ENCODE measurements at places on chromosomes 13 and 19. TPM values are rescaled to one million over a fixed set of nuclear protein-coding genes. Genes with fewer than 3 reads are reported as not detected.

- H3K36me3 ChIP-seq = peaks cover 8% of the 10 kb centered on the region
- no peak overlapping the region for H3K4me3 ChIP-seq
- no peaks in the 10 kb centered on the region for H3K27me3 ChIP-seq
- peak overlapping the region; percentile 4 for H3K27ac ChIP-seq
- DNase-seq = peak; percentile 71
- H3K4me1 ChIP-seq = peaks cover 21% of the 10 kb centered on the region
These were observed 13.7 kb downstream of the PVR start for GRCh38 chr19:44657211-44657921.

DNA sequence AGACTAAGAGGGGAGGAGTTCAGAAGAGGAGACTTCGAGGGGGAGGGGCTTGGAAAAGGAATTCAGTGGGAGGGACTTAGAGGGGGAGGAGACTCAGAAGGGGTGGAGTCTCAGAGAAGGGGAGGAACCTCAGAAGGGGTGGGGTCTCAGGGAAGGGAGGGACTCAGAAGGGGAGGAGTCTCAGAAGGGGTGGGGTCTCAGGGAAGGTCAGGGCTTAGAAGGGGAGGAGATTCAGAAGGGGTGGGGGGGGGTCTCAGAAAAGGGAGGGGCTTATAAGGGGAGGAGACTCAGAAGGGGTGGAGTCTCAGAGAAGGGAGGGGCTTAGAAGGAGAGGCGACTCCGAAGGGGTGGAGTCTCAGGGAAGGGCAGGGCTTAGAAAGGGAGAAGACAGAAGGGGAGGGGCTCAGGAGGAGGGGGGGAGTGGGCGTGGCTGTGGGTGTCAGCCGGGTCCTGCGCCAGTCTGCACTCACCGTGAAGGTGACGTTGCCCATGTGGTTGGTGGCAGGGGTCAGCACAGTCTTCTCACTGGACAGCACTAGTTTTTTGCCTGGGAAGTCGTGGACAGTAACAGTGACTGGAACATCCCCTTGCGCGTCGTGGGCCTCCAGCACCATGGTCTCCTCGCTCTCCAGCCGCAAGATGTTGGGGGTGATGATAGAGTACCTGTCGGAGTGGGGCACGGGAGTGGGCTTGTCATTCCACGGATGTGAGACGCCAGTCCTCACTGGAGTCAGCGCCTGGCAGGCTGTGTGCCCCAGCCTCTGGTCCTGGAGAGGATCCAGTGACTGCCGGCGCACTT lies 1.5 kb downstream of the C3 start:
- H3K27me3 ChIP-seq = peaks cover 5% of the 10 kb centered on the region
- no peak overlapping the region for H3K4me3 ChIP-seq
- peaks cover 5% of the 10 kb centered on the region for H3K4me1 ChIP-seq
- H3K36me3 ChIP-seq = no peaks in the 10 kb centered on the region
- no peak overlapping the region for H3K27ac ChIP-seq

DNA sequence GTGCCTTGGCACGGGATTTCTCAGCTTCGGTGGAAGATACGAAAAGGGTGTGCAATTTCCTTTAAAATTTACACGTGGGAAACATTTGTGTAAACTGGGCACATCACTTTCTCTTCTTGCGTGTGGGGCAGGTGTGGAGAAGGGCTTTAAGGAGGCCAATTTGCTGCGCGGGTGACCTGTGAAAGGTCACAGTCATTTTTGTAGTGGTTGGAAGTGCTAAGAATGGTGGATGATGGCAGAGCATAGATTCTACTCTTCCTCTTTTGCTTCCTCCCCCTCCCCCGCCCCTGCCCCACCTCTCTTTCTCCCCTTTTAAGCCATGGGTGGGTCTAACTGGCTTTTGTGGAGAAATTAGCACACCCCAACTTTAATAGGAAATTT lies 7.2 kb downstream of the SLITRK5 start:
- H3K4me1 ChIP-seq = peaks cover 27% of the 10 kb centered on the region
- H3K27ac ChIP-seq = no peak overlapping the region
- no peaks in the 10 kb centered on the region for H3K36me3 ChIP-seq
- H3K4me3 ChIP-seq = peak overlapping the region; percentile 53

DNA sequence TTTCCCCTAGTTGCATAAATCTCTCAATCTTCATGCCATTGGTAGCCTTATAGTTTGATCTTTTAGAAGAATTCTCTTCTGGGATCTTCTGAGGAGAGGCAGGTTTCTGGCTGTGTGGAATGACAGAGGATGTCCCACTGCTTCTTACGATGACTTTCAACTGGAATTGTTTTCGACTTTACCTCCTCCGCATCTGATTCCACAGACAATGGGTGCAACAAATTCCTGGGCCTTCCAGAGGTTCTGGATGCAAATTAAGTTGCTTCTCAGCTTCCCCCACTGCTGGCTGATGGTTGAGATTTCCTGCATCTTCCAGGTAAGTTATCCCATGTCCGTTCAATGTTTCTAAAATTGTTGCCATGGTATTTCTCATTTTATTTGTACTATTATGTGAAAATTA lies 142.3 kb upstream of the TSC22D1 start:
- no peaks in the 10 kb centered on the region for H3K27me3 ChIP-seq
- H3K4me3 ChIP-seq = no peak overlapping the region
- H3K36me3 ChIP-seq = no peaks in the 10 kb centered on the region
- no peak overlapping the region for H3K27ac ChIP-seq
- DNase-seq = no peak

DNA sequence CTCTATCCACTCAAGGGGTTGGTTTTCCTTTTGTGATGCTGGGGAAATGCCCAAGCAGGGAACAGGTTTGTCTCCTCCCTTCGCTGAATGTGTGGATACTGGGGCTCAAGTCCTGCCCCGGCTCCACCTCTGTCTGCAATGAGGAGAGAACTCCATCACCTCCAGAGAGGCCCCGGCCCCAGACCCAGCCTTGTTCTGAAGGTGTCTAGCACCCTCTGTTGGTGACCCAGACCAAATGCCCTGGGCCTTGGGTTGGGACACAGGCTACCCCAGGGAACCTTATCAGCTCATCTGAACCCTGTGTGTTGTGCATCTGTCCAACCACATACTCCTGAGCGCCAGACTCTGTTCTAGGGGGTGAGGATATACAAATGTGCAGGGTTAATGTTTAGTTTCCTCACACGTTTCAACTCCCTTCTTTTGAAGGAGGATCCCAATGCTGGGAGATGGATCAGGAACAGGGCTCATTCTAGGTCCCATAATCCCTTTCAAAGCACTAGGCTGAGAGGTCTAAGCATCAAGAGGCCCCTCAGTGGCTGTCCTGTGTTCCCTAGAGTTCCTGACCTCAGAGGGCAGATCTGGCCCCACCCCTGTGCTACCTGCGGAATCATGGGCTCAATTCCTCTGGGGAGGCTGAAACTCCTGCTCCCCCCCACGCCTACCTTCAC lies 112.5 kb upstream of the SLC7A1 start:
- H3K27me3 ChIP-seq = no peaks in the 10 kb centered on the region
- no peak overlapping the region for H3K27ac ChIP-seq
- H3K36me3 ChIP-seq = no peaks in the 10 kb centered on the region
- no peak for DNase-seq
- H3K4me3 ChIP-seq = no peak overlapping the region

DNA sequence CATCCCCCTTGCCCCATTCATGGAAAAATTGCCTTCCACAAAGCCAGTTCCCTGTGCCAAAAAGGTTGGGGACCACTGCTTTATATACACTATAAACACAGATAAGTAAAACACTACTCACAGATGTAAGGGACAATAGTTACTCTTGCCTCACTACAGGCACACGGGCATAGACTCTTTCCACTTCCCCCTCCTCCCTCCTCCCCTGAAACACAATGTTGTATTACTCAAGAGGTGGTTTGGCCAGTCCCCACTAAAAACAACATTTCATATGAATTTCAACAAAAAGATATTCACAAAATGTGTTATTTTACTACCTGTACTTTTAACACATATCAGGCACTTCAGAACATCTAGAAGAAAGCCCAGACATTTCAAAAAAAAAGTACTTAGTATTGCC lies 45.1 kb downstream of the EPSTI1 start:
- no peak overlapping the region for H3K27ac ChIP-seq
- H3K4me1 ChIP-seq = no peaks in the 10 kb centered on the region
- peaks cover 15% of the 10 kb centered on the region for H3K36me3 ChIP-seq
- DNase-seq = no peak
- no peaks in the 10 kb centered on the region for H3K27me3 ChIP-seq

- H3K36me3 ChIP-seq = no peaks in the 10 kb centered on the region
- no peaks in the 10 kb centered on the region for H3K27me3 ChIP-seq
- H3K4me1 ChIP-seq = peaks cover 45% of the 10 kb centered on the region
- DNase-seq = no peak
- H3K27ac ChIP-seq = no peak overlapping the region
These were observed 11.4 kb downstream of the ALOX5AP start for GRCh38 chr13:30746791-30747190.

GRCh38 chr13:95861296-95861695 lies 184.4 kb downstream of the DNAJC3 start:
- no peaks in the 10 kb centered on the region for H3K27me3 ChIP-seq
- DNase-seq = no peak
- H3K27ac ChIP-seq = no peak overlapping the region
- H3K36me3 ChIP-seq = peaks cover 30% of the 10 kb centered on the region
- H3K4me3 ChIP-seq = no peak overlapping the region

DNA sequence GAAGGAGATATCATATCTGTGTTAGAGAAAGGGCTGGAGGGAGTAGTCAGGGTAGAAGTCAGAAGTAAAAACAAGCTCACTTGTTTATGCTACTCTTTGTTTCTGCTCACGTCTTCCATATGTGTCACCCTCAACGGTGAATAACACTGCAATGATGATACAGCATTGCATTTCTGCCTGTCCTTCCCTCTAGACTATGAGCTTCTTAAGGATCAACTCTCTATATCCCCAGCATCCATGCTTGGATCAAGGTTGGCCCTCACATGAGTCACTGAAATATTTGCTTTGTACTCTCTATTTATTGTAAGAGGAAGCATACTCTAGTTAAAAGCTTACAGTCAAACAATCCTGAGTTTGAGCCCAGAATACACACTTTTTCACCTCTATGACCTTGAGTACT lies 406.0 kb downstream of the RFC3 start:
- H3K4me3 ChIP-seq = no peak overlapping the region
- H3K27ac ChIP-seq = no peak overlapping the region
- DNase-seq = no peak
- H3K36me3 ChIP-seq = no peaks in the 10 kb centered on the region
- no peaks in the 10 kb centered on the region for H3K4me1 ChIP-seq

DNA sequence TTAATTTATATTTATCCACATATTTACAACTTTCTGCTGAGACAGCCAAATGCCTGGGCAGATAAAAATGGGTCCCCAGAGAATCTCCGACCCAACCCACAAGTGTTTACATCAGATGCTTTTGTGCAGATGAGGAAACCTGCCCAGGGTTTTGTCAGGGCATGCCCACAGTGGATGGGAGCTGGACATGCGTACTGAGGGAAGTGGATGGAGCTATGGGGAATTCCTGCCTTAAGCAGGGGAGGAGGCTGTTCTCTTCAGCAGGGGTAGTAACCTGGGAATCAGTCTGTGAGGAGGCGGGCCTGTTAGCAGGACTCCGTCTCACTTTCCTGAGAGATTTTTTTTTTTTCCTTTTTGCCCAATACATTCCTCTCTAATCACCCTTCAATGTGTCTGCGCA lies 122.9 kb downstream of the RFC3 start:
- no peaks in the 10 kb centered on the region for H3K27me3 ChIP-seq
- no peak overlapping the region for H3K4me3 ChIP-seq
- H3K36me3 ChIP-seq = no peaks in the 10 kb centered on the region
- H3K4me1 ChIP-seq = peaks cover 8% of the 10 kb centered on the region
- no peak for DNase-seq

DNA sequence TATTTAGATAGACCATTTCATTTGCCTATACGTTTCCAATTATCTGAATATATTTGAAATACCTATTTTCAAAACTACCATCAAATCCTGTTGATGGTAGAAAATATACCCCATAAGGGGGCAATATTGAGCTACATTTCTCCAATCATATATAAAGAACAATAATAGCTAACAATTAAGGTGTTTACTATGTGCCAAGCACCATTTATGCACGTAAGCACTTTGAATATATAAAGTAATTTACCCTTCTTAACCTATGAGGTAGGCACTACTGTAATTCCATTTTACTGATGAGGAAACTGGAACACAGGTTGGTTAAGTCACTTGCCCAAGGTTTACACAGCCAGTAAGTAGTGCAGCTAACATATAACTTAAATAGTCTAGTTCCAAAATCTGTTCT lies 79.2 kb downstream of the UBL3 start:
- H3K4me3 ChIP-seq = no peak overlapping the region
- no peak for DNase-seq
- H3K4me1 ChIP-seq = no peaks in the 10 kb centered on the region
- H3K36me3 ChIP-seq = peaks cover 23% of the 10 kb centered on the region
- no peaks in the 10 kb centered on the region for H3K27me3 ChIP-seq

GRCh38 chr19:37136111-37136510 lies 36.4 kb downstream of the ZNF585A start:
- no peaks in the 10 kb centered on the region for H3K27me3 ChIP-seq
- H3K4me1 ChIP-seq = no peaks in the 10 kb centered on the region
- H3K36me3 ChIP-seq = peaks cover 30% of the 10 kb centered on the region
- H3K4me3 ChIP-seq = no peak overlapping the region

DNA sequence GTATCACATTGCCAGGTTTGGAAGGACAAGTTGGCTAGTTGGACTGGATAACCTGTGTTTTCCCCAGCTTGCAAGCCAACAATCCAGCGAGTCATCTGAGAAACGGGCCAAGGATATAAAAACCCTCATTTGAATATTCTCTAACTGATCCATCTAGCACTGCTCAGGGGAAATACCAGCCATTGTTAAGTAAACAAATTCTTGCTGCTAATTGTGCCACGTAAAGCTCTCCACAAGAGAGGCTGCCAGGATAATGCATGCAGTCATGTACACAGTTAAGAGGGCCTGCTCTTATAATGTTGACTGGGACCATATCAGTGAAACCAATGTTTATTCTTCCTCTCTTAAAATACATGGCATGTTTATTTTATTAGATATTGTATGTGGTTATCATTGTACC lies 663.2 kb upstream of the SGCG start:
- H3K27me3 ChIP-seq = no peaks in the 10 kb centered on the region
- H3K4me3 ChIP-seq = no peak overlapping the region
- no peaks in the 10 kb centered on the region for H3K4me1 ChIP-seq
- DNase-seq = no peak
- H3K36me3 ChIP-seq = no peaks in the 10 kb centered on the region
- H3K27ac ChIP-seq = no peak overlapping the region

GRCh38 chr13:110812121-110812868 lies 98.8 kb downstream of the ING1 start:
- peaks cover 62% of the 10 kb centered on the region for H3K27me3 ChIP-seq
- DNase-seq = no peak
- H3K27ac ChIP-seq = no peak overlapping the region
- peak overlapping the region; percentile 39 for H3K4me3 ChIP-seq
- peaks cover 7% of the 10 kb centered on the region for H3K4me1 ChIP-seq
- H3K36me3 ChIP-seq = no peaks in the 10 kb centered on the region

- H3K27ac ChIP-seq = no peak overlapping the region
- H3K4me1 ChIP-seq = no peaks in the 10 kb centered on the region
- no peaks in the 10 kb centered on the region for H3K36me3 ChIP-seq
- no peaks in the 10 kb centered on the region for H3K27me3 ChIP-seq
- no peak overlapping the region for H3K4me3 ChIP-seq
- no peak for DNase-seq
These were observed 14.8 kb downstream of the LYPD3 start for GRCh38 chr19:43450545-43450997.

Gene GRIK5
- total RNA-seq = 9.3 TPM

Gene CDC42EP5
- total RNA-seq = 5.3 TPM

Gene ATP13A1
- total RNA-seq = 28.2 TPM

Gene SOHLH2
- 0.72 TPM for total RNA-seq

Gene DCT
- not detected for total RNA-seq

Gene AP3D1
- 168 TPM for total RNA-seq

Gene ZNF471
- 3.9 TPM for total RNA-seq

All from heart right ventricle (tissue), 16 donors.